ENCODE measurements at places on chromosomes 1 and 21.

DNA sequence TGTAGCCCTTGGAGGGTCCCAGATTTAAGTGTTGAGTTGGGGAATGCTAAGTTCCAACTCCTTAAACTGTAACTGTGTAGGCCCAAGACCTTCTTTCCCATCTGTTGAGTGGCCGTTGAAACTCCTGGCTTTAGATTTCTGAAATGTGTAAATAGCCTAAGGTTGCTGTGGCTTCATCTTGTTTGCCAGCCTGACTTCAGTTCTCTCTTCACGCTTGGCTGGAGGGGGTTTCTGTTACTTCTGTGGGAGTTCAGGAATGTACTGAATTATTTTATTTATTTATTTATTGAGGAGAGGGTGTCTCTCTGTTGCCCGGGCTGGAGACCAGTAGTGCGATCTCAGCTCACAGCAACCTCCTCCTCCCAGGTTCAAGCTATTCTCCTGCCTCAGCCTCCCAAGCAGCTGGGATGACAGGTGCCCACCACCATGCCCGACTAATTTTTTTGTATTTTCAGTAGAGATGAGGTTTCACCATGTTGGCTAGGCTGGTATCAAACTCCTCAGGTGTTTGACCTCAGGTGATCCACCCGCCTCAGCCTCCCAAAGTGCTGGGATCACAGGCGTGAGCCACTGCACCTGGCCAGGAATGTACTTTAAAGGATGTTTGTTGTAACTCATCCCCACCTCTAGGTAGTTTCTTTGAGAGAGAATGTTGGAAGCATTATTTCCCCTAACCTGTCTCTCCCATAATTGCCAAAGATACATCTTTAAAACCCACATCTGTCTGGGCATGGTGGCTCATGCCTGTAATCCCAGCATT is 5.9 kb downstream of the TTC39A start:
- DNase-seq = no peak

GRCh38 chr1:64155278-64155677 is 48.1 kb upstream of the UBE2U start:
- no peak for DNase-seq

GRCh38 chr1:244075247-244075722 is 24.2 kb downstream of the ZBTB18 start:
- DNase-seq = no peak

- no peak for DNase-seq
Observed at GRCh38 chr1:11643782-11644181, 10.4 kb downstream of the FBXO2 start.

GRCh38 chr1:67029472-67029871 is 24.5 kb downstream of the SLC35D1 start:
- DNase-seq = no peak

DNA sequence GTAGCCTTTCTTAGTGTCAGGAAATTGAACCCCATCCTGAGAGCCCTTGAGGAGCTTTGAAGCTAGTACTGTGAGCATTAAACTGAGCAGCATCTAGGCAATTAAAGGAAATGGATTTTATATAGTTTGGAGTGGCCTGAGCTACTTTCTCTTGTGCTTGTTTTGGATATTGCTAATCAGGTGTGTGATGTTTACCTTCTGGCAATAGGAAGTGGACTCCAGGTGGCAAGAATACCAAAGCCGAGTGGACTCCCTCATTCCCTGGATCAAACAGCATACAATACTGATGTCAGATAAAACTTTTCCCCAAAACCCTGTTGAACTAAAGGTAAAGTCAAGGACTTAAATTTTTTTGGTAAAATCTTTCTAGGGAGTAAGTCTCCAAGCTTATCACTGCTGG is 79.4 kb downstream of the MACF1 start:
- DNase-seq = no peak

DNA sequence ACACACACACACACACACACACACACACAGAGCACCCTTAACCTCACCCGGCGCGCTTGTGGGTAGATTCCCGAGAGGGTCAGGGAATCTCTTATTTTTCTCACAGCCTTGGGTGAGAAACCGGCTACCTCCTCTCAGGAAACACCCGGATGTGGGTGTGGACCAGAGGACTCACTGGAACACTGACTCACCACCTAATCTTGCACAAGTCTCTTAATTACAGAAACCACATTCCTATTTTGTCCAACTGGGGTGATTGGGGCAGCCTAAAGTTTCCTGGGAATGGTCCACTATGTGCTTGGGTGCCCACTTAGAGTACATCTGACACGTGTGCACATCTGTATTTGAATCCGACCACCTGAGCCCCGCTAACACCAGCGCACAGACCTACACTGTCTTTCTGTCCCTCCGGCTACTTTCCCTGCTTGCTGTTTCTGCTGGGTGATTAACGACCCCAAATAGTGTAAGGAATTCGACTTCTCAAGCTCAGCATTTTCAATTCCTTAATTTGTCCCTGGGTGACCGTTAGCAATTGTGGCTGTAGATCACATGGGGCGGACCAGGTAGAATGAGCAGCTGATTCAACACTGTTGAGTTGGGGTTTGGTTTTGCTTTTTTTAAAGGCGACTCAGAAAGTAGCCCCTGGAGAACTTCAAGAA is 14.0 kb upstream of the TBX15 start:
- DNase-seq = no peak

DNA sequence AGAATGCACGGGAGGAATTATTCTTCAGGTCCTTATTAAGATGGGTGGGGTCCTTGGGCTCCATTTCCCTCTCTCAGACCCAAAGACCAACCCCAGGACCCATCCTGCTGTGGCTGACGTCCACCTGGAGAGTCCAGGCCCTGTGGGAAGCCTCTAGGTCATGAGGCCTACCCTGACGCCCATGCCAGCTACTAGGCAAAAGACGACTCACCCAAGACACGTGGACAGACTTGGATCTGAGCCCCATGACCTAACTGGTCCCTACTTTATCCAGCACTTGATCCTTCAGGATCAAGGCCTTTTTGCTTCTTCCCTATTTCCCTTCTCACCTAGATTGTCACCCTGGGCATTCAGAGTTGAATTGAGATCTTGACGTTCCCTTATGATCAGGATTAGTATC is 56.0 kb upstream of the CASZ1 start:
- DNase-seq = no peak

- DNase-seq = peak; percentile 45
Observed at GRCh38 chr1:247390116-247390791, 25.7 kb upstream of the NLRP3 start.

- DNase-seq = no peak
Observed at GRCh38 chr21:43320526-43320925, 106.4 kb downstream of the SIK1 start.

- no peak for DNase-seq
Observed at GRCh38 chr1:156750711-156751450, 594 bp downstream of the HDGF start.

GRCh38 chr1:17273096-17273495 is 24.2 kb downstream of the PADI3 start:
- DNase-seq = no peak

DNA sequence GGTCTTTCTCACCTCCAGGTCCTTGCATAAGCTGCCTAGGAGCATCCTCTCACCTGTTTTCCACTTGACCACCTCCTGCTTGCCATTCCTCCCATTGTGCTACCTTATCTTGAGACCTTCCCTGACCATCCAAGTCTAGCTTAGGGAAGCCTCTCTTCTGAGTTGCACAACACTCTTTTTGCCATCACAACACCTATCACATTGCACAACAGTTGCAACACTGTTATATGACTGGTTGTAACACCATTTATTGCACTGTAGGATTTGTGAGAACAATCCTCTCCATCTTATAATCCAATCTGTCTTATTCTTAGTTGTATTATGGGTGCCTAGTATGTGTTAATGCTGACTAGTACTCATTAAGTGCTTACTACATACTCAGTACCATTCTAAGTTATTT is 488.7 kb downstream of the OMA1 start:
- DNase-seq = no peak

DNA sequence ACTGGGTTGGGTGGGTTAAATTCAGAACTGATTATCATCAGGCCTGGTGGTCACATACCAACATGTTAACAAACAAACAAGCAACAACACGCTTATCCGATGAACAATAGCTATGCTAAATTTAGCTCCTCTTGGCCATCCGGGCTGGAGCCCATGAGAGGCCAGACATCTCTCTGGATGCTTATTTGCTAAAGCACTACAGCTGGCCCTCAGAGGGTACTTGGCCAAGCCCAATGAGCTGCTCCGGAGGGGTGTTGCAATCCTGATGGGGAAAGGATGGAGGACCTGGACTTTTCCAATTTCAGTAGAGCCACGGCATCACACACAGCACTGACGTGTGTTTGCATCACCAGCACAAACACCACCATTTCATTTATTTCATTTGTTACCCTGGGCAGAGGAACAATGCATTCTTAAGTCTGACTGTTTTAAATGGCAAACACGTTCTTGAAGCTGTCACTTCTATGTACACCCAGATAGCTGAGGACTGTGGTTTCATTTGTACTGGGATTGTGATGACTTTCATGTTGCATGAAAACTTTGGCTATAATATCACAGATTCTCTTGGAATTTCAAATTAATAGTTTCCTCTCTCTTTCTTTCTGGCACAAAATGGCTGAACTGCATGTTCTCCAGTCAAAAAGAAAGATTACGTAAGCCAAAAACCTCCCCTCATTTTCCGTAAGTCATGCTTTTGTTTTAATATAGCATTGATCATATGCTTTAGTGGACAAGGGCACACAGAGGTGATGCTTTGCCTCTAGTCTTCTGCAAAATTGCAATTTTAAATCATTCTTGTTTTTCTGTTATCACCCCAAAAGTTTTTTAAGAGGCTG is 359.8 kb upstream of the KAZN start:
- DNase-seq = no peak

DNA sequence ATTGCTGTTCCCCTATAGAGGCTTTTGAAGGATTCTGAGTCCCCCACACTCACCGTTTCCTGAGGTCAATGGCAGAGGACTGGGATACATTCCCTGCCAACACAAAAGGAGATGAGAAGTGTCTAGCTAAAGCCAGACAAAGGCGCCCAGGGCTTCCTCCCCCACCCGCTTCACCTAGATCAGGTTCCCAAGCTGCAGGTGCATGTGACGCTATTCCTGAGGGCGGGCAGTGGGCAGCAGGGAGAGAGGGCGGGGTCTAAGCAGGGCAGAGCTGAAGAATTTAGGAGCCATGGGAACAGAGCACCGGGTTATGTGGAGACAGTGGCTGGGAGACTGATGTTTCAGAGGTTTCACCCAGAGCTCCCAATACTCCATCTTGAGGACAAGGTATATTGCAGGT is 6.0 kb upstream of the ARHGEF2 start:
- no peak for DNase-seq

DNA sequence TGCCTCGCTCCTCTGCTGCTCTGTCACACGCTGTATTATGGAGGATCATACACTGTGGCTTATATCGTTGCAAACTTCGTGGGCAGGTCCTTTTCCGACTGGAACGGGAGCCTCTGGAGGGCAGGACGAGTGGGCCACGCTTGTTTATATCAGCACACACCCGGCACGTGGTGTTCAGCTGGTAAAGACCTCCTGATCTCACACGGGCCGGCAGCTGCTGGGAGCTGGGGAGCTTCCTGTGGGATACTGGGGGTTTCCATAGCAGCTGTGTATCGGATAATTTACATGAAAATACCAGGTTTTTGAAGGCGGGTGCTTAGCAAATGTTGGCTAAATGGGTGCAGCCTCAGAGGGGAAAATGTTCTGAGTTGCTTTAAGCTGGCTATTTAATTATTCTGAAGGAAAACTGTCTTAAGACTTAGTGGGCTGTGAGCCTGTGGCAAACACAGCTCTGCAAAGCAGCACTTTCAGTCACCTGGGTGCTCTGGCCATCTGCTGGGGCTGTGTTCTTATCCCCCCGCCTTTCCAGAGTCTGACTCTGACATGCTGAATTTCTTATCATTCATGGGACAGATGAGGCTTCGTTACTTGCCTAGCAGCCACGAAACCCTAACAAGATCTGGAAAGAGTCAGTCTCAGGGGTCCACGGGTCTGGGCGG is 103.6 kb upstream of the GCLM start:
- DNase-seq = no peak

DNA sequence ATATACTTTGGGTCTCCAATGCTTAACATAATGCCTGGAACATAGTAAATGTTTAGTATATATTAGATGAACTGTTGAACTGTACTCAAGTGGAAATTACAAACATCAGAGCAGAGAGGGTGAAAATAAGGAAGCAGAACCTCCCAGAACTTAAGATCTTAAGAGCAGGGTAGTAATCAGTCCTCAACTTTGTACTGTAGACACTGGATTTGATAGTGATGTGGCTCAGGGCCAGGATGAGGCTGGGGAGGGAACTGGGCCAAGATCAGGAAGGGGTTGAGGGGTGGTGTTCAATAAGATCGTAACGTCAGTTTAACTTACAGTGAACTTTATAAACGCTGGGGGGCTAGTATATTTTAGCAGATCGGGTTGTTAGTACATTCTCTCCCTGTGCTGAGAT is 15.4 kb downstream of the MPZL1 start:
- DNase-seq = no peak

- no peak for DNase-seq
Observed at GRCh38 chr21:45084121-45084520, 9.7 kb downstream of the ADARB1 start.

- DNase-seq = no peak
Observed at GRCh38 chr1:64090436-64090835, 113.0 kb upstream of the UBE2U start.

DNA sequence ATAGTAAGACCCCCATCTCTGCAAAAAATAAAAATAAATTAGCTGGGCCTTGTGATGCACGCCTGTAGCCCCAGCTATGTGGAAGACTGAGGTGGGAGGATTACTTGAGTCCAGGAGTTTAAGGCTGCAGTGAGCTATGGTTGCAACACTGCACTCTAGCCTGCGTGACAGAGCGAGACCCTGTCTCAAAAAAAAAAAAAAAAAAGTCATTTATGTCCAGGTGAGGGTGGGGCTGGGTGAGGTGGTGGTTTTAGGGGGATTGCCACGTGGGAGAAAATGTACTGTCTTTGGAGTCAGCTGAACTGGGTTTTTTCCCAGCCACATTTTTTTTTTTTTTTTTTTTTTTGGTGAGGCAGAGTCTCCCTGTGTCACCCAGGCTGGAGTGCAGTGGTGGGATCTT is 6.7 kb downstream of the PIK3CD start:
- DNase-seq = no peak

DNA sequence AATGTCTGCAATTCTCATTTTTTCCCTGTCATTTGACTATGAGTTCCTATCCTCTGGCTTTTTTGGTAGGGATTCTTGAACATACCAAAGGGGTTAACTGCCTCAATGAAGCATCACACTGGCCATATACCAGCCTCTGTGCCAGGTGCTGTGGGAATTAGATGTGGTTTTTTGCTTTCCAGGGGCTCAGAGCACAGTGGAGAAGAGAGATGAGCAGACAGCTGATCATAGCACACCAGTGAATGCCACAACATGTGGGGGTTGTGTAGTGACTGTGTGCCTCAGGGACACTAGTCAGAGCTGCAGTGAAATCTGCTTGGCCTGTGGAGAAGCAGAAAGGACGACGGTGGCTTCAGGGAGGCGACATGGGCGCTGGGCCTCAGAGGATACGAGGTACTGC is 30.8 kb downstream of the HLX start:
- no peak for DNase-seq

GRCh38 chr1:204077979-204078696 is 5.2 kb downstream of the SOX13 start:
- no peak for DNase-seq

DNA sequence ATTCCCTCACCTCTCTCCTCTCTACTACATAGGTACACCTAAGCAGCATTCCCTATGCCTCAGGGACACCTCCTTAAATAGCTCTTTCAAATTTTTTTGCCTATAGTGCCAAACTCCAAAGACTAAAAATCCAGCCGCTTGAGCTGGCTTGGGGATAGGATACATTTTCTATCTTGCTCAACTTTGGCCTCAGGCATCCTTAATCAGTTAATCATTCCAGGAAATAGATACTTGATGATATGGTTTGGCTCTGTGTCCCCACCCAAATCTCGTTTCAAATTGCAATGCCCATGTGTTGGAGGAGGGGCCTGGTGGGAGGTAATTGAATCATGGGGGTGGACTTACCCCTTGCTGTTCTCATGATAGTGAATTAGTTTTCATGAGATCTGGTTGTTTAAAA is 11.4 kb upstream of the PHGDH start:
- DNase-seq = no peak
